ENCODE measurements at places on chromosomes 4 and X.
A peak's percentile ranks its signal among the peaks of the same experiment; 100 is the strongest.

GRCh38 chr4:100083289-100083688 is 107.0 kb downstream of the DDIT4L start:
- DNase-seq: no peak

DNA sequence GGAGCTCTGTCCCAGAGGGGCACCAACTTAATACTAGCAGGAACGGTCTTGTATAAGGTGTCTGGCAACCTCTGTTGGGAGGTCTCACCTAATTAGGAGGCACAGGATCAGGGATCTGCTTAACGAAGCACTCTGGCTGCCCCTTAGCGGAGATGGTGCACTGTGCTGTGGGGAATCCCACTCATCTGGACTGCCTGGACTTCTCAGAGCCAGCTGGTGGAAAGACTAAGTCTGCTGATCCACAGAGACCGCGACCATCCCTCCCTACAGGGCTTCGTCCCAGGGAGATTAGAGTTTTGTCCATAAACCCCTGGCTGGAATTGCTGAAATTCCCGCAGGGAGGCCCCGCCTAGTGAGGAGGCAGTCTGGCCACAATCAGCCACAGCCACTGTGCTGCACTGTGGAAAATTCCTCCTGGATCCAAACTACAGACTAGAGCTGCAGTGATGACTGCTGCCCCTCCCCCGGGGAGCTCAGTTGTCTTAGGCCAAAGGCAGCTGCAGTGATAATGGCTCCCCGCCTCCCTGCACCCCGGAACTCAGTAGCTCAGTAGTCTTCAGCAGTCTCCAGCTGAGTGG is 22.0 kb upstream of the ZCCHC4 start:
- no peak for DNase-seq

- DNase-seq: no peak
These were observed 75.4 kb downstream of the AR start for GRCh38 chrX:67619253-67619652.

DNA sequence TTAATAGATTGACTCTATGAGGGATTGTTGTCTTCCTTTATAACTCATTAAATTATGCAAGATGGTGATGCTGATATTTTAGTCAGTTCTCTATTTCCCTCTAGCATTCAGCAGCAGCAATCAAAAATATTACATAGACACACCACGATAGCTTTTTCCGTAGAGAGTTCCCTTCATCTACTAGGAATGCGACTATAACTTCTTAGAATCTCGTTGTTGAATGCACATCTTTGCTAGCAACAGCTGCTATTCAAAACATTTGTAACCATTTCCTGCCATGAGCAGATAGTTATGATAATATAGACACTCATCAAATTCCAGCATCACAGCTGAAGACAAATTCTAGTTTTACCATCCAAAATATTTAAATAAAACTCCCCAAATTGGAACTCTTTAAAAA is 147.4 kb upstream of the FGF13 start:
- DNase-seq: no peak

GRCh38 chr4:56990109-56990905 is 11.6 kb downstream of the POLR2B start:
- peak; percentile 6 for DNase-seq

DNA sequence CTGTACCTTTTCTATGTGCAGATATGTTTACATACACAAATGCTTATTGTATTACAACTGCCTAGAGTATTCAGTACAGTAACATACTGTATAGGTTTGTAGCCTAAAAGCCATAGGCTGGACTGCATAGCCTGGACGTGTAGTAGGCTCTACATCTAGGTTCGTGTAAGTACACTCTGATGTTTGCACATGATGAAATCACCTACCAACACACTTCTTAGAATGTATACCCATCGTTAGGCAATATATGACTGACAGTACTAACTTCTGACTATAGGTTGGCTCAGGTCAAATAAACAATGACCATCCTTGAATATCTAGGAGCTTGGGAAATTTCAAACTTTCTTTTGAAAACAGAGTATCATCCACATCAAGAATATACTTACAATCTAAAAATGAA is 139.0 kb downstream of the CORIN start:
- DNase-seq: no peak

All from Daoy (cell line).